DMS153 (cell line): ENCODE measurements at places on chromosomes 16 and 17.
A peak's percentile ranks its signal among the peaks of the same experiment; 100 is the strongest.

DNA sequence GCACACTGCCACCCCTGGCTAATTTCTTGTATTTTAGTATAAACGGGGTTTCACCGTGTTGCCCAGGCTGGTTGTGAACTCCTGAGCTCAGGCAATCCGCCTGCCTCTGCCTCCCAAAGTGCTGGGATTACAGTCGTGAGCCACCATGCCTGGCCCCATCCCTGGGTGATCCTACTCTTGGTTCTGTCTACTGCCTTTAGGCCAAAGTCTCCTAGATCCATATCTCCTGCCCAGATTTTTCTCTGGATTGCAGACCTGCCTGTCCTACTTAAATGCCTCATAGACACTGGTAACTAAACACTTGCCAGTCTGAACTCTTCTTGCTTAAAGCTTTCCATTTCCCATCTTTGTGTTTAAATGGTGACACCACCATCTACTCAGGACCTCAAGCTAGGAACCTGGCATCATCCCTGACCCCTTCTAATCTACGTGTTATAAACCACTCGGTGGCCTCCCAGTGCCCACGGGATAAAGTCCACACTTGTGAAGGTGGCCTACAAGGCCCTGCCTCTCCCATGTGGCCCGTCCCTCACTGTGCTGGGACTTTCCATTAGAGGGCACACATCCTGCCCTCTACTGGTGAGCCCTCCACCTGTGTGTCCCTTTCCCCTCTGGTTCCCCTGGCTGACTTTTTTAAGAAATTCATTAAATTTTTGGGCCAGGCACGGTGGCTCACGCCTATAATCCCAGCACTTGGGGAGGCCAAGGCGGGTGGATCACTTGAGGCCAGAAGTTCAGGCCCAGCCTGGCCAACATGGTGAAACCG lies 51.1 kb downstream of the USP43 start:
- DNase-seq: no peak

- DNase-seq: peak; percentile 4
These were observed 51.8 kb downstream of the CA10 start for GRCh38 chr17:52106638-52107261.

DNA sequence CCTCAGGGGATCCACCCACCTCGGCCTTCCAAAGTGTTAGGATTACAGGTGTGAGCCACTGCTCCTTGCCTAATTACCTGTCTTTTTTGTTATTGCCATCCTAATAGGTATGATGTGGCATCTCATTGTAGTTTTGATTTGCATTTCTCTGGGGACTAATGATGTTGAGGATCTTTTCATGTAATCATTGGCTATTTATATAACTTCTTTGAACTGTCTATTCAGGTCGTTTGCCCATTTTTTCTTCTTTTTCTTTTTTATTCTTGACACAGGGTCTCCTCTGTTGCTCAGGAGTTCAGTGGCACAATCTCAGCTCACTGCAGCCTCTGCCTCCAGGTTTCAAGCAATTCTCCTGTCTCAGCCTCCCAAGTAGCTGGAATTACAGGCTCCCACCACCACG lies 1.3 kb upstream of the TGFB1I1 start:
- no peak for DNase-seq

DNA sequence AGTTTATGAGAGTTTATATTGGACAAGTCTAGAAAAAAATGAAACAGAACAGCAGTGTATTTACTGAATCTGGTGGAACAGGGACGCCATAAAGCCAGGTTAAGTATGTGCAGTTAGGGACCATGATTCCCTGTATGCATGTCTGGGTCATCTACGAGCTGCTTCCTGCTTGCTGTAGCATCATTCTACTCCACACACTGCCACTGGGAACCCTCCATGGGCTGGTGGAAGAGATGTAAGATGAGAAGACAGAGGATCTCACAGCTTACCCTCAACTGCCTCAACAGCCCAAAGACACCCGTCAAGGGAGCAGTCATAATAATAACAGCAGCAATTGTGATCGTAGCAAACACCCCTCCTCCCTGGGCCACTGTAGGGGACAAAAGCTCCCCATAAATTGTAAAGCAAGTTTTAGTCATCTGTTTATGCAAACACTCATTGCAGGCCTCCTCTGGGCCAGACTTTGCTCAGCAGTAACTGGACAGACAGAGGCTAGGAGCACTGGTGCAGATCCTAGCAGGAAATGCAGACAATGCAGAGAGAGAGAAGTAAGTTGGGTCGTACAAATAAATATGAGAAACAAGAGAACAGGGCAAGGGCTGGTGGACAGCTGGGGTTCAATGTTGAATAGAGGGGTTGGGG lies 188.0 kb downstream of the SOX9 start:
- DNase-seq: peak; percentile 54

- no peak for DNase-seq
These were observed 66.6 kb downstream of the SIAH1 start for GRCh38 chr16:48318630-48319029.
